ENCODE measurements at places on chromosomes 13 and 19. TPM values are rescaled to one million over a fixed set of nuclear protein-coding genes. Genes with fewer than 3 reads are reported as not detected.

VSTM1 gene
- not detected for total RNA-seq

HIPK4 gene
- 0.11 TPM for total RNA-seq

TNNT1 gene
- total RNA-seq, result 5.5 TPM

PRMT1 gene
- 306 TPM for total RNA-seq

IGFL1 gene
- not detected for total RNA-seq

ZNF433 gene
- 10.7 TPM for total RNA-seq

LILRA1 gene
- not detected for total RNA-seq

Data from progenitor cell of endocrine pancreas (in vitro differentiated cells).